Glutamatergic neuron (in vitro differentiated cells): ENCODE measurements at places on chromosomes 3 and 15. TPM values are rescaled to one million over a fixed set of nuclear protein-coding genes. Genes with fewer than 3 reads are reported as not detected.

DNA sequence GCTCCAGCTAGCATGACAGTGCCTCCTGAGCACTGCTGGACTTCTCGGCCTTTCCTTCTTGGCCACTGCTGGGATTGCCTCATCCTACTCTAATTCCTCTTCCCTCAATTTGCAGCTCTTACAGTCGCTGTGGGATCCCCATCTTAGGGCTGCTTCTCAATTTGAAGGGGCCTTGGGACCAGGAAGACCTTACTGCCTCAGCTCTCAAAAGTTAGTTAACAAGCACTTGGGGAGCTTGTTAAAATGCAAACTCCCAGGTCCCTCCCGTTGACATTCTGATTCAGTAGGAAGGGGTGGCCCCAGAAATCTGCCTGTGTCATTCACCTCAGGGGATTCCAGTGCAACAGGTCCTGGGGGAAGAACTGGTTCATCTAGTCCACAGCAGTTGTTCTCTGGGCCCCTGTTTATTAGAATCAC is 14.8 kb downstream of the BDH1 start:
- H3K4me1 ChIP-seq: peaks cover 12% of the 10 kb centered on the region
- no peak overlapping the region for H3K27ac ChIP-seq
- H3K27me3 ChIP-seq: peaks cover 5% of the 10 kb centered on the region
- H3K36me3 ChIP-seq: no peaks in the 10 kb centered on the region

DNA sequence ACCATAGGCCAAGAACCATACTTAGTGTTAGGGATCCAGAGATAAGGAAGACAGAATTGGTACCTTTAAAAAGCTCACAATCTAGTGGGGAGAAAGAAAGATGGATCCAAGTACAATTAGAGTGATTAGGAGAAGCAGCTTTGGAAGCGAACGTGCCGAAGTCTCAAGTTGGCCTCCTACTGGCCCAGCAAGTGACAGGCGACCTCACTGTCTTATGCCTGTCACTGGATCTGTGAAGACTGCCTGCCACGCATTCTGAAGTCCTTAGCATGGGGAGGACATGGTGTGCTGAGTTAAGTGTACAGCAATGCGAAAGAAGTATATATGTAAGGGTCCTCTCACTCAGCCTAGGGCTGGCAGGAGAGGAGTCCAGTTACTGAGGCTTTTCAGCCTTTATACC is 141.0 kb downstream of the GABRB3 start:
- peaks cover 46% of the 10 kb centered on the region for H3K4me1 ChIP-seq
- peaks cover 3% of the 10 kb centered on the region for H3K27me3 ChIP-seq
- H3K4me3 ChIP-seq: no peak overlapping the region
- H3K36me3 ChIP-seq: peaks cover 16% of the 10 kb centered on the region
- DNase-seq: no peak

- no peaks in the 10 kb centered on the region for H3K36me3 ChIP-seq
- H3K4me1 ChIP-seq: no peaks in the 10 kb centered on the region
- H3K27ac ChIP-seq: no peak overlapping the region
- H3K27me3 ChIP-seq: no peaks in the 10 kb centered on the region
- no peak for DNase-seq
Observed at GRCh38 chr3:10823516-10823818, 7.4 kb downstream of the SLC6A11 start.

- peaks cover 5% of the 10 kb centered on the region for H3K36me3 ChIP-seq
- H3K4me3 ChIP-seq: no peak overlapping the region
- peaks cover 6% of the 10 kb centered on the region for H3K27me3 ChIP-seq
Observed at GRCh38 chr3:97896547-97896946, 74.7 kb downstream of the CRYBG3 start.

- no peak overlapping the region for H3K27ac ChIP-seq
- H3K4me3 ChIP-seq: no peak overlapping the region
- H3K27me3 ChIP-seq: no peaks in the 10 kb centered on the region
- DNase-seq: no peak
- H3K4me1 ChIP-seq: no peaks in the 10 kb centered on the region
- H3K36me3 ChIP-seq: no peaks in the 10 kb centered on the region
Observed at GRCh38 chr3:56930706-56931105, 129.0 kb upstream of the ARHGEF3 start.

- no peak overlapping the region for H3K27ac ChIP-seq
- H3K4me3 ChIP-seq: no peak overlapping the region
- no peaks in the 10 kb centered on the region for H3K36me3 ChIP-seq
- no peaks in the 10 kb centered on the region for H3K27me3 ChIP-seq
- no peak for DNase-seq
Observed at GRCh38 chr15:39602143-39602542, 21.3 kb downstream of the THBS1 start.

- H3K4me3 ChIP-seq: no peak overlapping the region
- peaks cover 3% of the 10 kb centered on the region for H3K4me1 ChIP-seq
- no peaks in the 10 kb centered on the region for H3K27me3 ChIP-seq
Observed at GRCh38 chr3:34727700-34728099, 911.6 kb upstream of the ARPP21 start.

- H3K27me3 ChIP-seq: no peaks in the 10 kb centered on the region
- H3K4me1 ChIP-seq: peaks cover 7% of the 10 kb centered on the region
- H3K27ac ChIP-seq: no peak overlapping the region
- DNase-seq: no peak
- no peak overlapping the region for H3K4me3 ChIP-seq
- no peaks in the 10 kb centered on the region for H3K36me3 ChIP-seq
Observed at GRCh38 chr3:65526656-65527055, 512.1 kb downstream of the MAGI1 start.

CYP1A1 gene
- total RNA-seq: 0.27 TPM

SEMA6D gene
- total RNA-seq: 255 TPM

CKMT1A gene
- total RNA-seq: 15.7 TPM

SPINT1 gene
- total RNA-seq: 6.0 TPM
